Endothelial cell of umbilical vein (primary cell): ENCODE measurements at places on chromosomes 7 and 10. TPM values are rescaled to one million over a fixed set of nuclear protein-coding genes. Genes with fewer than 3 reads are reported as not detected.

The CLDN15 gene
- total RNA-seq: 9.3 and 11.3 TPM in 2 replicates

The MICALL2 gene
- total RNA-seq: 46.3 and 58.7 TPM in 2 replicates

The OPTN gene
- total RNA-seq: 79.9 and 94.2 TPM in 2 replicates

The IFIT5 gene
- 3.2 and 4.0 TPM in 2 replicates for total RNA-seq

The SPAM1 gene
- not detected in 2 replicates for total RNA-seq

The SHTN1 gene
- 29.7 and 36.5 TPM in 2 replicates for total RNA-seq

The UTF1 gene
- total RNA-seq: not detected in 2 replicates

The SPDYE11 gene
- total RNA-seq: not detected in 2 replicates

The RHOBTB1 gene
- total RNA-seq: 31.0 and 31.3 TPM in 2 replicates

The FZD8 gene
- 9.1 and 11.1 TPM in 2 replicates for total RNA-seq
